ENCODE measurements at places on chromosomes 4 and X. TPM values are rescaled to one million over a fixed set of nuclear protein-coding genes. Genes with fewer than 3 reads are reported as not detected.
A peak's percentile ranks its signal among the peaks of the same experiment; 100 is the strongest.

ENPP6 gene
- total RNA-seq = 1.4 TPM

DNA sequence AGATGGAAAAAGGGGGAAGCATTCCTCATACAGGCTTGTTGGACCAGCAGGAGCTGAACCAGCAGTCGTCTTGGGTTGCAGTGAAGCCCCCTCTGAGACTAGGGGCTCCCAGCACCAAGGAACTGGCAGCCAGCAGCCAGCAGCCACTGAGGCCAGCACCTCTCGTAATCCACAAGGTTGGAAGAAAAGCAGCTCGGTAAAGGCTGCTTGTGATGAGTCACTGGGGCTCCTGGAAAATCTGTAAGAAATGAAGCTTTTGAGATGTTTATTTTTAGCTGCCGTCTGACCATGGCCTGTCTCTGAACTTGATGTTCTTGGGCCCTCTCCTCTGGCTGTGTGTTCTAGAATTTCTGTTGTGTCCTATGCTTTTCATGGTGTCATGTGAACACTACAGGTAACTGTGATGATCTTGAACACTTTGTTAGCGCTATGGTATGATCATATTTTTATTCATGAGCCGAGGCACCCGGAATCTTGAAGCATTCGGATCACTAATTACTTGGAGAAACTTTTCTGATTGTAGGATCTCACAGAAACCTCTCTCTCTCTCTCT lies 18.6 kb downstream of the CLCN4 start:
- no peak overlapping the region for H3K4me3 ChIP-seq
- no peaks in the 10 kb centered on the region for H3K27me3 ChIP-seq
- peak; percentile 49 for ATAC-seq
- H3K4me1 ChIP-seq = no peaks in the 10 kb centered on the region

DNA sequence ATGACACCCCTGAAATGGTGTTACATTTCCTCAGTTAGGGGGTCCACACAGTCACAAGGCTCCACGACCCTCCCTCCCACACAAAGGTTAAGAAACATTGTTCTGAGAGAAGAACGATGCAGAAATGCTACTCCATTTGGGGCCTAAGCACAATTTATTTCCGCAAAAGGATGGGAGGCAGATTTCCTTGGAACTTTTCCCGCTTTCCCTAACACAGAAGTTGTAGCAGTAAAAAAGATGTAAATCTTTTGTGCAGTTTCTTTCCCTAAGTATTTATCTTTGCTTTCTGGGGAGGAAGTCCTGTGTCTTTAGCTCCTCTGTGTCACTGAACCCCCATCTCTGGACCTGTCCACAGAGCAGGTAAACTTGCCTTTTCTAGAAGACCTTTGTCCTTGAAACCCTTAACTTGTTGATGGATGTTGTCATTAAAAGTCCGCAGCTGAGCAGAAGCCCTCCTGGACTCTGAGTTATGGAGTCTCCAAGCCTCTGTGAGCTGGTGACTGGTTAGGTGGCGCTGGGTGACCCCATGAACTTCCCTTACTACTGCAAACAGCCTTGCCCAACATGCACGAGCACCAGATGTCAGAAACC lies 67.2 kb upstream of the SHISA3 start:
- H3K27me3 ChIP-seq = no peaks in the 10 kb centered on the region
- no peak overlapping the region for H3K27ac ChIP-seq

DNA sequence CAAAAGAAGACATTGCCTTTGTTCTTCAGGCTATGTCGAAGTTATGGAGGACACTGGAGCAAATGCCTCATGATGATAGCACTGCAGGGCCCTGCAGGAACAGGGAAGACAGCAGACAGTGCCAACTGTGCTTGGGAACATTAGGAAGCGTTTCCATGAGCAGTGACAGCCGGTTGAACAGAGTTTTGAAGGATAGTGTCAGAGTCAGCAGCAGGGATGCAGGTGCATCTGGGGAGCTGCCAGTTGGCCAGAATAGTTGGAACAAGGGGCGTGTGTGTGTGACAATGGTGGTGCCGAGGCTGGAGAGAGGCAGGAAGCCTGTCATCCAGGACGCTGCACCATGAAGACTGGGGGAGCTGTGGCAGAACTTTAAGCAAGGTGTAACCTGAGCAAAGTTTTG lies 88.6 kb downstream of the SHROOM3 start:
- no peak overlapping the region for H3K27ac ChIP-seq
- H3K36me3 ChIP-seq = no peaks in the 10 kb centered on the region
- no peak for ATAC-seq
- no peak overlapping the region for H3K4me3 ChIP-seq

POU4F2 gene
- not detected for total RNA-seq

DNA sequence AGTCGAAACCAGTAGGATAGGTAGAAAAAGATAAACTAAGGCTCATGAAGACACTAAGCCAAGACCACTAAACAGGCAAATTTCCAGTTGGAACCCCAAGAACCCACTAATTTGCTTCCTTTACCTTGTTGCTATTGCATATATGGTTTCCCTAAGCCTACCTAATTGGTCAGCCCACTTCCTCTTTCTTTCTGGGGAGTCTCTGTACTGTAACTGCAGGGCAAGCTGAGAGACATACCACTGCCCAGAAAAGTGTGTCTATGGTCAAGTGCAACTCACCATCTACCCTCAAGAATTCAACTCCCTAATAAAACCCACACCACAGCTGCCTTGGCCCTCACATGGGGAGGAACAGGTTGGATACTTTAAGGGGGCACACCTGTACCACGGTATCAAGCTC lies 28.6 kb downstream of the IDS start:
- no peaks in the 10 kb centered on the region for H3K27me3 ChIP-seq
- no peak overlapping the region for H3K27ac ChIP-seq
- H3K4me1 ChIP-seq = no peaks in the 10 kb centered on the region
- no peak overlapping the region for H3K4me3 ChIP-seq
- H3K36me3 ChIP-seq = no peaks in the 10 kb centered on the region
